Spleen (tissue), 13 donors: ENCODE measurements at places on chromosomes 2 and 18.
A peak's percentile ranks its signal among the peaks of the same experiment; 100 is the strongest.

- peak; percentile 80 for DNase-seq
Observed at GRCh38 chr2:26455670-26456439, 22.1 kb downstream of the OTOF start.

DNA sequence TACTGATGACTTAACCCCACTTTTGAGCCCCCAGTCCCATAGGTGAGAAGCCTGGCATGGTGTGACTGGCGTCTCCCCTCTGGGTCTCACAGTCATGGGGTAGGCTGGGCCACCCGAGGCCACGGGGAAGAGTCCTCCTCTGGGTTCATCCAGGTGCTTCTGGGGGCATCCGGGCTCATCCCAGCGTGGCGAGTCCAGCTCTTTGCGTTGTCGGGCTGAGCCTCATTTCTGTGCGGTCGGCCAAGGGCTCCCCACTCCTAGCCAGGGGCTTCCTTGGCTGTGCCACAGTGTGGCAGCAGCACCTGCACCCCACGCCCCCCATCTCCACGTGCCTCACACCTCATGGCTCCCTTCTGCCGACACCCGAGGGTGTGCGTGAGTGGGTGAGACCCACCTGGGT, 27.6 kb upstream of the SNED1 start:
- DNase-seq: no peak

DNA sequence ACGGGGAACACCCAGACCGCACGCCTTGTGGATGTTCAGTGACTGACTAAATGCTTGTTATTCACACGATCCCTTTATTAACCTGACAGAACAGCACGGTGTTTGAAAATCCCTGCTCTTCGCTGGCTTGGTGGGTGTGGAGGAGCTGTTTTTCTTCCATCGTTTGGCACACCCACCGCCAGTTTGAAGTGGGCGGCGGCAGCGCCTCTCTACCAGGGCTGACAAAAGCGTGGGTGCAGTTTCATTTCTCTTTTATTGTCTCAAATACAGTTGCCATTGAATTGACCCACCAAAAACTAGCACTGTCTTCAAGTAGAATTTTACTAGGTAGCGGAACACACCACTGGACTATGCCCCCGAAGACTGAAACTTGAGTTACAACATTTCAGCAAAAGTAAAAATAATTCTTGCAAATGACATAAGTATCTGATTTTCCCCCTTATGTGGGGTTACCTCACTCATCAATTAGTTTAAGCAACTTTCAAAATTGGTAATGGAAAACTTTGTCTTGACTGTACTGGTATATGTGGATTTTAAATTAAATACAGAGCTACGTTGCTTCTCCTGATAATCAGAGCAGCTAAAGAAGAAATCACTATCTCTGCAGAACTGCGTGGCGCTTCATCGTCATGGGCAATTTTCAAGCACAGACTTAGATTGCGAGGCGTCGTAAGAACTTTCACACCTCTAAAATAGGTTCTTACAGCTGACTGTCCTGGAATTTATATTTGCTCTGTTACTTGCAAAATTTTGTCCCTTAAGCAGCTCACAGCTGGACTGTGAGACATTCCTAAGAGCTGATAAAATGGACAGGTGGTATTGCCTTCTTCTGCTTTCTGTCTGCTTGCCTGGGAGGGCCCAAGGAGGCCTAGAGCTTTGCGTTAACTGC, 60.9 kb downstream of the LDLRAD4 start:
- DNase-seq: no peak

DNA sequence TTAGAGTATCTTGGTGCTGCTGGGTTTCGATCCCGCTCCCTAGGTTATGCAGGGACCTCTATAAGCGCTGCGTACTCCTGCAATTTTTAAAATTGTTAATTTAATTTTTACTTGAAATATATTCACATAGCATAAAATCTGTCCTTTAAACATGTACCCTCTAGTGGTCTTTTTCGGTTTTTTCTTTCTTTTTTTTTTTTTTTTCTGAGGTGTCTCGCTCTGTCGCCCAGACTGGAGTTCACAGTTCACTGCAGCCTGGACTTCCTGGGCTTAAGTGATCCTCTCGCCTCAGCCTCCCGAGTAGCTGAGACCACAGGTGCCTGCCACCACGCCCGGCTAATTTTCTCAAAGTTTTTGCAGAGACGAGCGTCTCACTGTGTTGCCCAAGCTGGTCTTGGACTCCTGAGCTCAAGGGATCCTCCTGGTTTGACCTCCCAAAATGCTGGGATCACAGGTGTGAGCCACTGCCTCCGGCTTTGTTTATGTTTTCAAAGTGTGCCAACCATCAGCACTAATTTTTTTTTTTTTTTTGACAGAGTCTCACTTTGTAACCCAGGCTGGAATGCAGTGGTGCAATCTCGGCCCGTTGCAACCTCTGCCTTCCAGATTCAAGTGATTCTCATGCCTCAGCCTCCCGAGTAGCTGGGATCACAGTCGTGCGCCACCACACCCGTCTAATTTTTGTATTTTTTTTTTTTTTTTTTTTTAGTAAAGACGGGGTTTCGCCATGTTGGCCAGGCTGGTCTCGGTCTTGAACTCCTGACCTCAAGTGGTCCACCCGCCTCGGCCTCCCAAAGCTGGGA, 585 bp upstream of the MOB1A start:
- DNase-seq: peak; percentile 82

- DNase-seq: no peak
Observed at GRCh38 chr2:235556086-235556485, 62.2 kb downstream of the AGAP1 start.

- no peak for DNase-seq
Observed at GRCh38 chr2:55929476-55929875, 5.9 kb upstream of the EFEMP1 start.

- DNase-seq: no peak
Observed at GRCh38 chr18:47163241-47163640, 12.9 kb downstream of the IER3IP1 start.

- no peak for DNase-seq
Observed at GRCh38 chr2:62149708-62150107, 46.2 kb upstream of the B3GNT2 start.

DNA sequence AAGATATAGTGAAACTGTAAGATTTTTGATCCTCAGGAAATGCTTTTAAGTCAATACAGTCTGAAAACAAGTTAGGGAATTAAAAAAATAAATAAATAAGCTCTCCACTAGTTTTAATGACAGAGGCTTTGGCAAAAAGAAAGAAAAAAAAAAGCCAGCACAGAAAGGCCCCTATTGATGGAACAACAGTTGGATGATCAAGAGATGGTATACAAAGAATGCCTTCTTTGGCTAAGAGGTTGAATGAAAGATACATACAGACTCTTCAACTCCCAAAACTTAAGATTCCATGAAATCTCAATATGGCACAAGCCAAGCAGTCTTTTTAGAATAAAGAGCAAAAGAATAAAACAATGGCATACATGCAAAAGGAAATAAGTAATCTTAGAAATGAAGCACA, 64.0 kb upstream of the GALNT5 start:
- DNase-seq: no peak

DNA sequence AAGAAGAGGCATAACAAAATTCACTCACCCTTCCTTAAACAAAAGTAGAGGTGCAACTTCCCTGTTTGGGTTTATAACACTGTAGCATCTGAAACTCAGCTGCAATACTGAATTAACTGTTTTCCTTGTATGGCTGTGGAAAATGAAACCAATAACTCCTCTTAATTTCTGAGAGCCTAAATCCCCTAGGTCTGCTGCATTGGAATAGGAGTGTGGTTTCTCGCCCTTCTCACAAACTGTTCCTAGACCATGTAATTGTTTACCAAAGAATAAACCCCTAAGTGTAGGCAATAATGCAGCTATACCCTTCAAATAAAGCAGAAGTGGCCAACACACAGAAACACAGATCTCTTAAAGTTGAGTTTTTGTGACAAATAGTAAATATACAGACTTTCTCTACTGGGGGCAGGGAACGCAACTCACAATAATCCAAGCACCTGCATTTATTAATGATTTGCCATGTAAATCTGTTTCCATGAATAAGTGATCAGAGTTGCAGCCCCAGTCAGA, 52.0 kb downstream of the RASGRP3 start:
- DNase-seq: no peak

DNA sequence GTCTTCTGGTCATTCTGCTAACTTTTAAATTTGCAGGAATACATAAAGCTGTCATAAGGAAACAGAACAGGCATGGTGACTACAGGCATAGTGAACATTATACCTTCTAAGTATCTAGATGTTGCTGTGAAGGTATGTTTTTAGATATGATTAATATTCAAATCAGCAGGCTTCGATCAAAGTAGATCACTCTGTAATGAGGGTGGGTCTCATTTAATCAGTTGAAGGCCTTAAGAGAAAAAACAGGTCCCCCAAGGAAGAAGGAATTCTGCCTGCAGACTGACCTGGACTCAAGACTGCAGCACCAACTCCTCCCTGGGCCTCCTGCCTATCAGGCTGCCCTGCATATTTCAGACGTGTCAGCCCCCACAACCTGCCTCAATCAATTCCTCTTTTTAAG, 104.0 kb downstream of the L3MBTL4 start:
- DNase-seq: no peak

GRCh38 chr2:222591661-222592060, 64.2 kb downstream of the FARSB start:
- DNase-seq: no peak

- peak; percentile 9 for DNase-seq
Observed at GRCh38 chr2:9380702-9381628, 42.4 kb downstream of the ITGB1BP1 start.

- no peak for DNase-seq
Observed at GRCh38 chr2:144510294-144510991, 9.5 kb downstream of the ZEB2 start.

DNA sequence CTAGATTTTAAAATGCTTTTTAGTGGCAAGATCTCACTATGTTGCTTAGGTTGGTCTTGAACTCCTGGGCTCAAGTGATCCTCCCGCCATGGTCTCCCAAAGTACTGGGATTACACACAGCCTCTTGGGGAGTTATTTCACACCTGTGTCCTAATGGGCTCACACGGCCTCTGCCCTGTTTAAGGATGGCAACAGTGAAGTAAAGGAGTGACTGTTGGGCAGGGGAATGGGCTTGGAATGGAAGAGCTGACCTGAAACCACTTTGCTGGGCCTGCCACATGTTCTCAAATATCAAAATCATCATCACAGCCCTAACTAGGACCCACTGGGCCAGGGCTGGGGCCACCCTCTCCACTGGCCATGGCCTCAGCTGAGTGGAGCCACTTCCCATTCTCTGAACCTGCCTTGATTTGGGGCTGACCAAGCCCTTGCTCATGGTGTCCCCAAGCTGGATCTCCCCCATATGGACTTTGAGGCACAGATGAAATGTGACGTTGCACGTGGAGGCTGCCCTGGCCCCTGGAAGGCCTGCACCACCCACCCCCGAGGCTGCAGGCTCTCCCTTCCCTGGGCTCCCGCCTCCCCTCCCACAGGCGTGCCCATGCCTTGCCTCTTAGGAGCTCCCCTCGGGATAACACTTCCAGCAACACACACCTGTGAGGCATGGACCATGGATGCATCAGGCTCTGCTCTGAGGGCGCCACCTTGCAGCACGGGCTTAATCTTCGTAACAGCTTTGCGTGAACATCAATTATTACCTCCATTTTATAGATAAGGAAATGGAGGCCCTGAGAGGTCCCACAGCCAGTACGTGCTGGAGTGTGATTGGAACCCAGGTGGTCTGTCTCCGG, 71.8 kb upstream of the SMAD7 start:
- peak; percentile 68 for DNase-seq

GRCh38 chr2:156333274-156333950, 891 bp upstream of the NR4A2 start:
- DNase-seq: no peak

GRCh38 chr18:59736061-59736460, 38.8 kb upstream of the CCBE1 start:
- no peak for DNase-seq
